ENCODE measurements at places on chromosomes 2 and 18.

DNA sequence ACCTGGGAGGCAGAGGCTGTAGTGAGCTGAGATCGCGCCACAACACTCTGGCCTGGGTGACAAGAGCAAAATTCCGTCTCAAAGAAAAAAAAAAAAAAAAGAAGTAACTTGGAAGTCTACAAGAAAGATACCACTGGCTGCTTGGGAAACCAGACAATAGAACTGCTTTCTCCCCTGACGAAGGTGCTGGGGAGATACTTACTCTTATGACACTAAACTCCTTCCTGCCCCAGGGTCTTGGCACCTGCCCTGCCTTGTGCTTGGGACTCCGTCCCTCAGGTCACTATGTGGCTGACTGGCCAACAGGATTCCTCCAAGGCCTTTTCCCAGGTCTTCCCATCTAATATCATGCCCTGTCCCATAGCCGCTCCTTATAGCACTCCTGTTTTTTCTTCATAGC is 30.7 kb downstream of the INPP5D start:
- no peak for DNase-seq

GRCh38 chr2:232351686-232352510 is 26.7 kb upstream of the ALPP start:
- DNase-seq, result no peak

DNA sequence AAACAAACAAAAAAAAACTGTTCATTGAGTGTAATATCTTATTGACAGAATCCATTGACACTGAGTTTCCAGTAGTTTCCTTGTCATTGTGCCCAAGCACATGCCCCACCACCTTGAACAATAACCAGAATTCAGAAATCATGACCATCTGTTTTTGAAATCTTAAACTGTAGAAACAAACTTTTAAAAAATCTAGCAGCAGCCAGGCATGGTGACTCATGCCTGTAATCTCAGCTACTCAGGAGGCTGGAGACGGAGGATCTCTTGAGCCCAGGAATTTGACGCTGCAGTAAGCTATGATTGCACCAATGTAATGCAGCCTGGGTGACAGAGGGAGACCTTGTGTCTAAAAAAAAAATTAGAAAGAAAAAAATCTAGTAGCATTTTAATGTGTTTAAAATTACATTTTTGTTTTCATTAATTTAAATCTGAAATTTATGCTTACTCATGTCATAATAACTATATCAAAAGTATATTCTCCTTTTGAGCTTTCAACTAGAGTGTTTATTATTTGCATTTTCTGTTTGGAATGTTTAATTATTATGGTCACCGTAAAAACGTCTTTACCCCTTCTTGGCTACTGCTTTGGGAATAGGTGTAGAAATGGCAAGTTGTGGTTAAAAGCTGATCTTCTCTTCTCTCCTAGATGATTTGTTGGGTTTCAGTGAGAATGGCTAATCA is 25.2 kb upstream of the STON1 start:
- no peak for DNase-seq

DNA sequence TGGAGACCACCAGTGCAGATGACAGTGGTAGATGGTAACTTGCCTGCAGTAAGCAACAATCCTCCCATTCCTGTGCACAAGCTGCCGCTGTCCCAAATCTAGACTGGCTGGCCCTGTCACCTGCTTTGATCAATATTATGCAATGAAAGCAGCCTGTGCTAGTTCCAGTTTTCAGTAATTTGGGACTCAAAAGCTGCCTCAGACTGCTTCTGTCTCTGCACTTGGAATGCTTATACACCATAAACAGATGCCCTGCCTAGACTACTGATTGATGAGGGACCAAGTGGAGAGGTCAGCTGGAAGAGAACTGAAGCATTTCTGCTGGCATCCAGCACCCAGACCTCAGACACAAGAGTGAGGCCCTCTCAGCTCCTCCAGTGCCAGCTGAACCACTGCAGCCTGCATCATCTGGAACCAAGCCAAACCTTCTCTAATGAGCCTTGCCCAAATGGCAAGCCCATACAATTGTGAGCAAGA is 24.9 kb downstream of the CCBE1 start:
- DNase-seq, result no peak

- no peak for DNase-seq
Measured at GRCh38 chr2:120483355-120483754, 137.4 kb downstream of the INHBB start.

- no peak for DNase-seq
Measured at GRCh38 chr2:11250400-11251196, 93.8 kb downstream of the ROCK2 start.

DNA sequence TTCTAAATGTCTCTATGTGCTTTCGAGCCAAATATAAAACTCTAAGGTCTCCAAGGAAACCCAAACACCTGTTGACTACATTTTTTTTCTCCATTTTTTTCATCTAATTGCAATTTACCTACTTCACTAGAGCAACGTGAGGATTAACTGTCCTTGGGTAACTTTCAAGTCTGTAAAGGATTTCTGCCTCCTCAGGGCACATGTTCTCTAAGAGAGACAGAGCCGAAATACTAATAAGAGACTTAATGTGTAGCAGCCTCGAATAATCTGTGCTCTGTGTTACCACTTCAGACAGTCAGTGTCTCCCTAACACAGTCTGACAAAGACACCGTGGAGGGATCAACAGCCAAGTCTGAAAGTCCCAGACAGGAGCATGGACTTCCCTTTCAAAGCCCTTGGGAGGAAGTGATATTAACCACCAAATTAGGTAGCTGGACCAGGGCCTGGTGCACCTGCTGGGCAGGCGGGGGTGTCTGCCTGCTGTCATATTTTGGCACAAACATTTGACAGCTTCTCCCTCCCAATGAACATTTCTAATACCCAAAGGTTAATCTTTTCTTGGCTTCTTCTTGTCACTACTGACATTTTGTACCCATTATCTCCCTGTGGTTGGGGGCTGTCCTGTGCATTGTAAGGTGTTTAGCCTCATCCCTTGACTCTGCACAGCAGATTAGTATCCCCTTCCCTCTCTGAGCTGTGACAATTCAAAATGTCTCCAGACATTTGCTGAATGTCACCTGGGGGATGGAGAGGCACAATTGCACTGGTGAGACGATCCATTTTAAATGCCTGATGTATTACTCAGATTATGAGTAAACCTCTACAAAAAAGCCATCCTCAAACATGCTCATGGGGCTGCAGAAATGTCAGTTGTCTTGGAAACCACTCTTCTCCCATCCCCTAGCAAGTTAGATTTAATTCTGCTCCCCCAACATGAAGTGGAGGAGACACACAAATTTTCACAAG is 45.7 kb upstream of the LYPD1 start:
- no peak for DNase-seq

- no peak for DNase-seq
Measured at GRCh38 chr18:56412951-56413350, 225.4 kb downstream of the TXNL1 start.

GRCh38 chr2:24984912-24985311 is 13.2 kb upstream of the DNAJC27 start:
- DNase-seq, result no peak

DNA sequence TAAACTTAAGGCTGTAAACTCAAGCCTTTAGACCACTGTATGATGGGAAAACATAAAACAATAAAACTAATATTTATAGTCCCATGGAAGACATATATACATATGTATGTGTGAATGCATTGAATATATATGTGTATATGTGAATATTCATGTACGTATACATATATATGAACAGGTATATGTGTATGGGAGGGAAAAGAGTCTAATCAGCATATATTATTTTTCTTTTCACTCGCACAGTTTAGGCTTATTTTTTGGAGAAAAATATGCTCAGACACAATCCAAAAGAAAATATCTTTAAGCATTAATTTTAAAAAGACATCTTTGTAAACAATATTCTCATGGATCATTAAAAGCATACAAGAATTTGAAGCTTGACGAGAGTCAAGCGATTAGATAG is 22.7 kb downstream of the COL4A4 start:
- no peak for DNase-seq

DNA sequence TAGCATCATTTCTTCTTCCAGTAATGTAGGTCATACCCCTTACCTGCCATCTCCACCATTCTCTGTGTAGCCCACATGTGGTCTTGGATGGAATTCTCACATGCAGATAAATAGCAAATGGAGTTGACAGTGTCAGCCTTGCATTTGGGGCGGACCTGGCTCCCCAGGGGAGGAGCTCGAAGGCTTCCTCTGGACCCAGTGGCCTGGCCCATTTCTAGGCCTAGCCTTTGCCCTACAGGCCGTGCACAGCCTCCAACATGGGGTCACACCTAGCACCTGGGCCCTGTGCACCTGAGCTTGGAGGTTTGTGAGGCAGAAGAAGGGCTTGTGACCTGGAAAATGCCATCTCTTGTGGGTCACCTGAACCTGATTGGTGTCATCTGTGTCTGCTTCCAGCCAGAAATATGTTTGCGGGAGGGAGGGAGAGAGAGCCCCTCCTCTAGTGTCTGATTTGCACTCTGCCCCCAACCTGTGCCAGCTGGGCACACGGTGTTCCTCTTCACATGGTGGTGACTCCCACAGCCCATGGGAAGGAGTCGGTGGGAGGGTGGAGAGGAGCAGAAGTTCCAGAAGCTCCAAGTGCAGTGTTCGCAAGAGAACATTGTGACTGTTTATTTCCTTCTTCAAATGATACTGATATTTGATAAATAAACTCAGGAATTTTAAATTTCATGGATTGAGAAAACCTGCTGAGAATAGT is 33.0 kb downstream of the ITGB1BP1 start:
- DNase-seq, result no peak

- DNase-seq, result no peak
Measured at GRCh38 chr18:75638223-75638775, 210.8 kb upstream of the SMIM21 start.

- DNase-seq, result no peak
Measured at GRCh38 chr18:35406666-35407065, 29.5 kb upstream of the ZNF396 start.

- DNase-seq, result no peak
Measured at GRCh38 chr2:208370881-208371633, 35.5 kb upstream of the PTH2R start.

GRCh38 chr2:160419776-160420505 is 73.7 kb downstream of the RBMS1 start:
- DNase-seq, result no peak

DNA sequence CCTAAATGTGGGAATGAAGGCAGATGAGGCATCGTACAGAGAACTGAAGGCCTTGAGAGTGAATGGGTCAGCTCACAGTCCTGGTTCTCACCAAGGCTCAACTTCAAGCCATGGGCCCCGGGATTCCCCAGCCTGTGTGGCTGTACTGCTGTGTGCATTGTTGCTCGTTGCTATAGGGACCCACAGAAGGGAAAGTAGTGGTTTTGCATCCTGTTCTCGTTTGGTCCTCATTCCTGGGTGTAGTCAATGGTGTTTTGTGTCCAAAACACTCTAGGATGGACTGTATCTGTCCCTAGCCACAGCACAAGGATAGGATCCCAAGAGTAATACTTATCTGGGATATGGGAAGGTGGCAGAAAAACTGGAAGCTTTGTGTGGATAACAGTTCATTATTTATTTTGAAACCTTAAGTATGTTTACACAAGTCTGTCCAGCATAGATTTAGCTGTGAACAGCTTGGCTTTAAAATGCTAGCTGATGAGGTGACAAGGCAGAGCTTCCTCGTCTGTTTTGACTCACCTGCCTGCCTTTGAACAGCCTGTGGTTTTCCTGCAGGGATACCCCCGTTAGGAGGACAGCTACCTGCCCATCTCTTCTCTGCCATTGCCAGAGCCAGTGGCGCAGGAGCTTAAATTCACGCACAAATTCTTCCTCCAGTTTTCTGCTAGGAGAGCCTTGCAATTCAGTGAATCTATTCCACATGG is 85.0 kb downstream of the WDSUB1 start:
- no peak for DNase-seq

DNA sequence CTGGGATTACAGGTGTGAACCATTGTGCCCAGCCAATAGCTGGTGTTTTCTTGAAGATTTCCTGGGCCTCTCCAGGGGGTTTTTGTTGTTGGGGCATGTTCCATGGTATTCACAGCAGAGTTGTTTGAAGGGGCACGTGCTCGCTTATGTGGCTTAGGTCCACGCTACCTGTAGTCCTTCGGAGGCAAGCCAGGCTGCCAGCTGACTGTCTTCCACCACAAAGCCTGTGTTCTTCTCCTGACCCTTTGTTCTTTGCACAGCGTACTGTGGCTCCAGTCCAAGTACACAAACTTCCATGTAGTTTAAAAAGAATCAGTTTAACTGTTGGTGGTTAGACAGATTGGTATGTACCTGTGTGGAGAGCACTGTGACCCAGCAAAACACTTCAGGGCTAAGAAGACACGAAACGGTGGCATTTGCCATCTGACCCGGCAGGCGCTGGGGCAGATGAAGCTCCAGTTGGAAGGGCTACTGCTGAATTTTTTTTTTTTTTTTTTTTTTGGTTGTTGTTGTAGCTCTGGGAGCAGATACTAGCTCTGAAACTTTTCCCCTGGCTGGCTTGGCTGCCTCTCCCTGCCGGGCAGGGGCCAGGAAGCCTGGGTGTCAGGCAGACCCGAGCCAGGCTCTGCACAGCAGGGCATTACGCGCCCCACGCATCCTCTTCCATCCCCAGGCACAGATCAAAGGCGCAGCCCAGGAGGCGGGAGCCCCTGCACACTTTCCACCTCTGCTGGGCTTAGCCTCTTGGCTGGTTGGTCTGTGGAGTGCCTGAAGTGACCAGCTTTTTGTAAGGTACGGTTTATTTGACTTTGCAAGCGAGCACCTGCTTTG is 5.7 kb downstream of the GREB1 start:
- no peak for DNase-seq

All from activated CD8-positive, alpha-beta memory T cell treated with anti-CD3 and anti-CD28 coated beads for 1 hour (primary cell).